ENCODE measurements at places on chromosomes 3 and 15. TPM values are rescaled to one million over a fixed set of nuclear protein-coding genes. Genes with fewer than 3 reads are reported as not detected.

Gene MKRN3
- not detected for total RNA-seq

Gene MESP1
- 2.7 TPM for total RNA-seq

Gene NR1I2
- not detected for total RNA-seq

Gene CLDN11
- 2.5 TPM for total RNA-seq

Gene ALDH1L1
- total RNA-seq: 0.51 TPM

Gene BOC
- total RNA-seq: 11.3 TPM

Gene DUSP7
- total RNA-seq: 33.6 TPM

Gene SI
- not detected for total RNA-seq

Gene TRIM69
- 16.6 TPM for total RNA-seq

Gene MINAR1
- total RNA-seq: 4.0 TPM

Gene SPTBN5
- total RNA-seq: 2.2 TPM

Gene CHL1
- not detected for total RNA-seq

Gene HYAL1
- total RNA-seq: 0.65 TPM

Gene XCR1
- not detected for total RNA-seq

Gene ATP13A5
- not detected for total RNA-seq
